ENCODE measurements at places on chromosomes 16 and 17.

DNA sequence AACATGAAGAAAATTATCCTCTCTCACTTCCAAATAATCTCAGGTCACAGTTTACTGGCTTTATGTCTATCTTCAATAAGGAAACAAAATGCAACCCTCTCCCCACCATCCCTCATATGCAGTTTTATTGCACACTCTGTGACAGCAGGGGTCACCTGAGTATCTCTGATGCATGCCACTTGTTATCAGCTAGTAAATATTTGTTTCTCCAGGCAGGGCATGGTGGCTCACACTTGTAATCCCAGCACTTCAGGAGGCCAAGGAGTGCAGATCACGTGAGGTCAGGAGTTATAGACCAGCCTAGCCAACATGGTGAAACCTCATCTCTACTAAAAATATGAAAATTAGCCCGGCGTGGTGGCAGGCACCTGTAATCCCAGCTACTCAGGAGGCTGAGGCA is 61.1 kb downstream of the ADAMTS18 start:
- DNase-seq: no peak

GRCh38 chr17:82053130-82053529 is 1.4 kb downstream of the GPS1 start:
- DNase-seq: no peak

DNA sequence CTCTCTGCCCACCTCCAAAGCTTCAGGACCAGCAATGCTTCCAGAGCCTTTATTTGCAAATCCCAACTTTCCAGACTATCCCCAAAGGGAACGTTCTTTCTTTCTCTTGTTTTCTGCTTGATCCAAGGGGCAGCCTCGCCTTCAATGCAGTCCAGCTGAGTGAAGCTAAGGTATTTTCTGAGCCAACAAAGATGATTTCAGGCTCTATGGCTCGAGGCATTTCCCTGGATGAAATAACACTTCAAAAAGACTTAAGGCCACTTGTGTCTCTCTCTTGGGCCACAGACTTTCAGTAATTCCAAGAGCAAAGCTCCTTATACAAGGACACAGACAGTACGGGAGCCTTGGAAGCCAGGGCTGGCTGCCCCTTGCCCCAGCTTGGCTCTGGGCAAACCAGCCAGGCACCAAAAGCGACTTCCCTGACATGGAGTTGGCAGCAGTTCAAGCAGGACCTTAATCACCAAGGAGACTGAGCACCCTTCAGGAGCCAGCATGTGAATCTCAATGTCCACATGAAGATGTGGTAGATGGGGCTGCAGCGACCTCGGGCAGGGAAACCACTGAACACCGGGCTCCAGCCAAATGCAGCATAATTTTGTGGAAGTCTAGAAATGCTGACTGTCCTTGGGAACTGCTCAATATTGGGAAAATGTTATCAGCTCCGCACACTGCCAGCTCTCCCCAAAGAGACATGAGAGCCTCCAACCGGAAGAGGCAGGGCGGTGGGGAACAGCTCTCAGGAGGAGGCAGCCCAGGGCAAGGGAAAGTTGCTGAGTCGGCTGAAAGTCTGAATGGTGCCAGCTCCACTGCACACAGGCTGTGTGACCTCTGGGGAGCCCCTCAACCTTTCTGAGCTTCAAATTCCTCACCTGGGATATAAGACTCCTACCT is 39.0 kb downstream of the TK2 start:
- no peak for DNase-seq

DNA sequence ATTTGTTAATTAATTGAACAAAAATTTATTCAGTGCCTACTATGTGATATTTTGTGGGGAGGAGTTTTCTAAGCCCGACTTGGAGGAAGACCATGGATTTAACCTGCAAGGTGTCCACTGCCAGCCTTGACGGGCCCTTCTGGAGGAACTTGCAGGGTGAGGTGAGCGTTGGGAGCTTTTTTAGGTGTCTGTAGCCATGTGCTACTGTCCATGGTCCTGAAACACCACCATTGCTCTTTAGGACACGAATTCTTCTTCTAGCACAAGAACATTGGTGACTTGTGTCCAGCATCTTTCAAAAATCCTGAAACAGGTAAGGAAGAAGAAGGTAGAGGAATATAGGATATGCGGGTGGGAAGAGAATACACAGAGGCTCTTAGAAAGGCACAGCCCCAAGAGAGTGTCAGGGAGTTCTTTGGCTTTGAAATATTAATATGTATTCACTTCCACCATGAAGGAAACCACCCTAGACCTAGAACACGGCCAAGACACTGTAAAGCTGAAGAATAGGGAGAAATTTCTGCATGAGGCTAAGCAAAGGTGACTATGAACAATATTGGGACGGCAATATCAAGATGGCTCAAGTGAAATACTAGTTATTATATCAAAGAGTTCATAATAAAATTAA is 27.9 kb upstream of the OR4D1 start:
- DNase-seq: no peak

DNA sequence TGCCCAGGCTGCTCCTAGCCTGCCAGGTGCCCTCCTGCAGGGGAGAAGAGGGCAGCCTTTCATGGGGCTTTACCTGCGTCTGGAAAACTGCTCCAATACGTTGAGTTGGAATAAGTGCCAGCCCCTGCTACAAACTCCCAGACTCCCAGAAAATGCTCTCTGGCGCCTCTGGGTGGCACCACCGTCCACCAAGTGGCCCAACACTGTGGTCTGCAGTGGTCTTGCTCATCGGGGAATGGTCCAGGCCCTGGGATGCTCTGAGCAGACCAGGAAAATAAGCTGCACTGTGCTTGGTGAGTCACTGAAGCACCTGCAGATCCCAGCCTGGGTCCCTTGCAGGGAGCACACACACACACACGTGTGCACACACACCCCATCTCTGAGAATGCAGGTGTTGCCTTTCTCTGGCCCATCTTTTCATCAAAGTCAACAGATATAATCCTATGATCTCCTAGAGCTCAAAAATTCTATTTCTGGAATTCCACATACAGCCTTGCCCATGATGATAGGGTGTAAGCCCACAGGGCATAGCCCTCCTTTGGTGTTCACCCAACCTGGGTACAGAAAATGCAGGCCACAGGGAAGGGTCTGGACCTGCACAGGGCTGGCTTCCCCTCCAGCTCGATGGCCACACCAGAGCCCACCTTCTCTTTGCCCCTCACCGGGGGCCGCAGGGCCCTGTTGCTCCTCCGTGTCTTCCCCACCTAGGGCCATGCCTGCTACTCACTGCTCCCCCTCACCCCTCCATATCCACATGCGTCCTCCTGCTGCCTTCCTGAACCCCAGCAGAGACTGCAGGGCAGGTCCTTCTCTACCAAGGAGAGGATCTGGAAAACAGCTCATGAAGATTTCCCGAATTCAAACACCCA is 20.5 kb downstream of the CDIP1 start:
- no peak for DNase-seq

- DNase-seq: no peak
These were observed 22.1 kb upstream of the B4GALNT2 start for GRCh38 chr17:49110509-49110908.

DNA sequence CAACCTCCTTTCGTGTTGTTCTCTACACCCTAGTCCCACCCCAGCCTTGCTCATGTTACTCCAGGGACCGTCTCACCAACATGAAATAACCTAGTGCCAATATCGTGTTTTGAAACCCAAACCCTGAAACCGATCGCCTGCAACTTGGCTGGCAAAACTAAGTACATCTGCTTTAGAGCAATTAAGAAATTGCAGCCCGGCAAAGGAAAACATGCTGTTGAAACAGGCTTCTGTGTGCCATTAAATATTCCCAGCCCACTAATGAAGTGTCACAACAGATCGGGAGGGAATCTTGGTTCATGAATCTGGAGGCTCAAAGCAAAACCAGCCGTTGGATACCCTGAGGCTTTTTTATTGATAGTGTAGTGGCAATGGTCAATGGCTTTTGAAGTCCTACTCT is 48.3 kb upstream of the GPR139 start:
- DNase-seq: no peak

- DNase-seq: no peak
These were observed 4.8 kb upstream of the C1QL1 start for GRCh38 chr17:44972953-44973352.

GRCh38 chr17:42291129-42291528 is 2.8 kb downstream of the STAT5A start:
- no peak for DNase-seq

DNA sequence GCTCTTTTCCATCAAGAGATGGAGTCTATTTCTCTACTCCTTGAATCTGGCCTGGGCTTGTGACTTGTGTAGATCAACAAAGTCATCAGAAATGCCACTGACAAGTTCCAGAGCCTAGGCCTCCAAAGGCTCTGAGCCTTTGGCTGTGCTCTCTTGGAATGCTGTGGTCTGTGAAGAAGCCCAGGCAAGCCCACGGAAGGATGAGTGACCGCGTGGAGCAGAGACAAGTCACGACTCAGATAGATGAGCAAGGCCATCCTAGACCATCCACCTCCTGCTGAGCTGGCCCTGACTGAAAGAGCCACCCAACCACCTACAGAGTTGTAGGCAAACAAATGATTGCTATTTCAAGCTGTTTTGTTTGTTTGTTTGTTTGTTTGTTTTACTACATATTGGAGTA is 11.6 kb upstream of the ICAM2 start:
- no peak for DNase-seq

- DNase-seq: no peak
These were observed 84.0 kb downstream of the ANKRD11 start for GRCh38 chr16:89406277-89406888.

GRCh38 chr16:35599429-35600160 is 2140.2 kb downstream of the TP53TG3F start:
- no peak for DNase-seq

DNA sequence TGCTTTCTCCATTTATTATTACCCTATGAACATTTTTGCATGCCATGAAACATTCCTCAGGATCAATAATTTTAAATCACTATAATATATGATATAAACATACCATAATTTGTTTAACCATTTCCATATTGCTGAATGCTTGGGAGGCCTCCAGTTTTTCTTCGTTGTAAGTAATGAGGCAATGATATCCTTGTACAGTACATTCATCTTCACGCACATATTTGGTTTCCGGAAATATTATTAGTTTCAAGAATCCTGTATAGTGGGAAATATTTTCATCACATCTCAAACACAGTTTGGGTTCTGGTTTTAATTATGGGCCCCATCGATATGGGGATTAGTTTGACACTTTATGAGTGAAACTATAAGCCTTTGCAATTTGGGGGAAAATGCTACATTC is 135.4 kb downstream of the HS3ST3B1 start:
- DNase-seq: no peak

- DNase-seq: no peak
These were observed 2.6 kb upstream of the TMEM88 start for GRCh38 chr17:7852262-7852670.

DNA sequence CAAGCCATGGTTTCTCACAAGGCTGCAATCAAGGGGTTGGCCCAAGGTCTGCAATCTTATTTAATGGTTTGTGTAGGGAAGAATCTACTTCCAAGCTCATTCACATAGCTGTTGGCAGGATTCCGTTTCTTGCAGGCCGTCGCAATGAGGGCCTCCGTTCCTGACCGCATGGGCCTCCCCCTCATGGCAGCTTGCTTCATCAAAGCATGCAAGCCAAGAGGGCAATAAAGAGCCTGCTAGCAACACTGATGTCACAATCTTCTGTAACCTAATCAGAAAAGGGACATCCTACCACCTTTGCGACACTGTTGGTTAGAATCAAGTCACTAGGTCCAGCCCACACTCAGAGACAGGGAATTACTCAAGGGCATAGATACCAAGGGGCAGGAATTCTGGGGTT is 95.5 kb downstream of the CCT6B start:
- no peak for DNase-seq

- DNase-seq: no peak
These were observed 101.6 kb upstream of the KIF2B start for GRCh38 chr17:53721101-53721500.

- DNase-seq: no peak
These were observed 213.2 kb downstream of the NTN1 start for GRCh38 chr17:9234389-9234945.

GRCh38 chr16:78796221-78796866 is 696.9 kb downstream of the WWOX start:
- no peak for DNase-seq

DNA sequence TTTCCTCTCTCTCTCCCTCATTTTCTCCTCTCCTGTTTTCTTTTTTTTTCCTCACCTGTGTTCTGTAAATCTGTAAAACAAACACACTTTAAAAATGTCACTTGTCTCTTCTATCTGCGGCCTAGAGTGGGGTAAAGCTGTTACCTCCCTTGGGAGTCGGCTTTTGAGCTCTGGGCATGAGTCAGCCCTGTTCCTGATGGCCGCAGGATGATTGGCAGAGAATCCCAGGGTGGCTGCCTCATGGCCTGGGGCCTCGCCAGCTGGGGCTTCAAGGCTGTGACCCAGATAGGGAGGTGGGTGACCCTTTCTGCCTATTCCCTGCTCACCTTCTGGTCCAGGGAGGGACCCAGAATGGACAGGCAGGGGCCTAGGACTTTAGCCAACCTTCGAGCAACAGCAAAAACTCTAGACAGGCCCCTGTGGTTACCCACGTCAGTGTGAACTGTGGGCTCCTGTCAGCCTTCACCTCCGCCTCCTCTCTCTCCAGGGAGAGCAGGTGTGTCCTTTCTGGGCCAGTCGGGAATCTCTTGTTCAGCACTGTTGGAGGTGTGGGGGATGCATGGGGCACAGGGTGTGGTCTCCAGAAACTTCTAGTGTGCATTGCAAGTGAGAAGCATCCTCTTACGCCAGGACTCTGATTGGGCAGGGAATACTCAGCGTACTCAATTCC is 87.4 kb downstream of the RAP1GAP2 start:
- peak; percentile 23 for DNase-seq

- no peak for DNase-seq
These were observed 20.3 kb downstream of the PIMREG start for GRCh38 chr17:6464446-6465041.

GRCh38 chr16:53061701-53062159 is 6.9 kb downstream of the CHD9 start:
- DNase-seq: no peak

- no peak for DNase-seq
These were observed 70.1 kb upstream of the HAS3 start for GRCh38 chr16:69035375-69035774.

GRCh38 chr16:58413359-58413758 is 21.1 kb downstream of the GINS3 start:
- DNase-seq: no peak

- DNase-seq: no peak
These were observed 182.8 kb upstream of the HS3ST3A1 start for GRCh38 chr17:13784434-13785095.

DNA sequence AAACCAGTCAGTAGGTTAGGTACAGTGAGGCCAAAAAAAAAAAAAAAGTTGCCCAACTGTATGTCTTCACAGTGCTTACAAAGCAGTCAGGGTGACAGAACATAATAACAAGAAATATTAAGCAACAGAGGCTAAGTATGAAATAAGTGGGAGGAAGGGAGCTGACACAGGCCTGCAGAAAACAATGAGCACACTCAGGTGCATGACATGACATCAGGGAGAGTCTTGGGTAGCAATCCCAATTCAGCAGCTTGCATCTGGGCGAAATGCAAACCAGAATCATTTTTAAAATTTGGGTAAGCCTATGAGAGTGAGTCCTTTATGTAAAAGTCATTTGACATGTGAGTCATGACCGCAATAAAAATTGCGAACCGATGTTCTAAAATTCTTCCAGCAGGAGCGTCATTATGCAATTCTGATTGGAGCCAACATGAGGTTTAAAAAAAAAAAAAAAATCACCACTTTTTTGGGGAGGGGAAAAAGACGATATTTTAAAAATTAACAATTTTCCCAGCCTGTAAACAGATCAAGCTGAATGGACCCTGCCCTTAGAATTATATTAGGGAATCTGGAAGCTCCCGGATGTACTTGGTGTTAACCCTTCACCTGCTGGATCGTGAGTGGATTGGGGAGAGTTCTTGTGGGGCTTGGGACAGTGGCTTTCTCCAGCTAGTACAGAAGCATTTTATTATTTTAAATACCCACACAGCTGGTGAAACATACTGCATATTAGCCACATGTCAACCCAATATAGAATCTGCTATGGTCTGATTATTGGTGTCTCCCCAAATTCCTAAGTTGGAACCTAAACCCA is 127.9 kb downstream of the NPIPB5 start:
- DNase-seq: no peak
